Daoy (cell line): ENCODE measurements at places on chromosomes 16 and 17. TPM values are rescaled to one million over a fixed set of nuclear protein-coding genes. Genes with fewer than 3 reads are reported as not detected.
A peak's percentile ranks its signal among the peaks of the same experiment; 100 is the strongest.

CCDC144A gene
- 1.3 TPM in 2 replicates for total RNA-seq

CD300C gene
- 1.2 TPM in 1 of 2 replicates, not detected in the other for total RNA-seq

GCGR gene
- total RNA-seq: not detected in 2 replicates

HOXB13 gene
- 2.5 and 3.2 TPM in 2 replicates for total RNA-seq

DNA sequence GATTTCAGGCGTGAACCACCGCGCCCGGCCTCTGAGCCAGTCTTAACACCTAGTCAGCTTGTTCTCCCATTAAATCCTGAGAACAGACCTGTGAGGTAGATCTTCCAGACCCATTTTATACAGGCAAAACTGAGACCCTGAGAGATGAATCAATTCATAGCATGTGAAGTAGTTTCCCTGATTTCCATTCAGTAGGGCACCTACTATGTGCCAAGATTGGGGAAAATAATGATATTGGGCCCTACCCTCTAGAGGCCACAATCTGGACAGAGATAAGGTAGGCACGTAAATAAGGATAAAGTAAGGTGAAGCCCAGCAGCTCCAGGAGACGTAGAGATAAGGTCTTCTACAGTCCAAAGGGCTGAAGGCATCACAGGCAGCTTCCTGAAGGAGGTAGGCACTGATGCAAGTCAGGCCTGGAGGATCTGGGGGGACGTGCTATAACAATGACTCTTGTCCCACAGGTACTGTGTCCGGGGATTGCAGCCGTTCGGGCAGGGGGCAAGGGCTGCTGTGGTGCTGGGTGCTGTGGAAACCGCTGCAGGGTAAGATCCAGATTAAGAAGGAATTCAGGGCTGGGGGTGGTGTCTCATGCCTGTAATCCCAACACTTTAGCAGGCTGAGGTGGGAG is 5.7 kb downstream of the VMO1 start:
- DNase-seq: no peak

DNA sequence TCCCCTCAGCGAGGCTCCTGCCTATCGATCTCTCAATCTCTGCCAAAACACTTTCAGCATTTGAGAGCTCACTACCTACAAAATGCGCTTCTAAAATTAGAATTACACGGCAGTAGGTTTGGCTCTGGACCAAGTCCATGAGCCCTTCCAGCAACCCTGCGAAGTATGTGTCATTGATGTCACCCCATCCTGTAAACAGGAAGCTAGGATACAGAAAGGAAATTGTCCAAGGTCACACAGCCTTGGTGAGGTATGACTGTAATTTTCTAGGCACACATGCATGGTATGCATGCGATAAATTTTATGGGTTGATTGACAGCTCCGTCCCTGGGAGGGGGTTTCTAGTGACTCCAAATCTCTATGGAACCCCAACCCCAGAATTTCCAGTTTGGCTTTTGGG is 330.3 kb upstream of the CDH5 start:
- peak; percentile 23 for DNase-seq

DNA sequence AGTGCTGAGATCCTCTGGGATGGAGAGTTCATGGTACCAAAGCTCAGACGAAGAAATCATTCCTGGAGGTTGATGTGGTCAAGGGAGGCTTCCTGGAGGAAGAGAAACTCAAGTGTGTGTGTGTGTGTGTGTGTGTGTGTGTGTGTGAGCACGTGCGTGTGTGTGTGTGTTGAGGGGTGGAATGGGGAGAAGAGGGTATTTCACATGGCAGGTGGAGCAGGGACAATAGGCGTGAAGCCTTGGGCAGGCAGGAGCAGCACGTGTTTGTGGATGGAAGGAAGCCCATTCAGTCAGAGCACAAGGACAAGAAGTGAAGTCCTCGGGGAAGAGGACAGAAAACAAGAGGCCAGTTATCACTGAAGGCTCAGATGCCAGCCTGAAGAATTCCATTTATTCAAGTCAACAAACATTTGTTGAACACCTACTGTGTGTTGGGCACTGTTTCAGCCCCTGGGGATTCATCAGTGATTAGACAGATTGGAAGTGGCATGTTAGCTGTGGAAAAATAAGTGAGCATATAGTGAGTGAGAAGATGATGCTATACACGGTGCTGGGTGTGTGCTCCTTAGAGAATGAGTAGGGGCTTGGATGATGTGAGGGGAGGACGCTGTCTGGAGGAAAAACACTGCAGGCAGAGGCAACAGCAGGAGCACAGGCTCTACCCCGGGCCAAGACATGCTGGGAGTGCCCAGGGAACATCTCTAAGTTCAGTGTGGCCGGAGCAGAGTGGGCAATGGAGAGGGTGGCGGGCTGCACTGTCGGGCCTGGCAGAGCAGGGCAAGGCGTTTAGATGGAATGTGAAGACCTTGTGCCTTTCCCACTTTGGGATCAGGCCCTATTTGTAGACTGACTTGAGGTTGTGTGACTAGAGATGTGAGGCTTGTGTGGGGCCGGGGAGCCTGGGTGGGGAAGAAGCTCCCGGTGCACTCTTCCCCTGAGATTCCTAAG is 267.1 kb downstream of the CBLN1 start:
- DNase-seq: no peak

GRCh38 chr17:17538417-17539391 is 42.5 kb upstream of the RASD1 start:
- peak; percentile 35 for DNase-seq

DNA sequence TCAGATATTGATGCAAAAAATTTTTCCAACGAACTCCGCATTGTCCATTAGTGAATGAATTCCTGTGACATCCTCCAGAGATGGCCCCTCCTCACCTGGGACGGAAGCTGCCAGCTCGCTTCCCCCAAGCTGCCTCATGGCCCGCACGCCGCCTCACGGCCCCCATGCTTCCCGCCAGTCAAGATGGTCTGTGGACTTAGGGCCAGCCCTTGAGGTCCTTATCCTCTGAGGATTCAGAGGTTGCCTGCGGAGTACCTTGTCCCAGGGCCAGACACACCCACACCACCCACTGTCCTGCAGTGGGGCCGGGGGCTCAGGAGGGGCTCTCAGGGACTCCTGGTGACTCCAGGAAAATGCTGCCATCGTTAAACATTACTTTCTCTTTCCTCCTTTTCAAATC is 73.6 kb downstream of the SEC14L1 start:
- DNase-seq: no peak

- DNase-seq: no peak
Observed at GRCh38 chr17:13410874-13411273, 190.9 kb downstream of the HS3ST3A1 start.

- no peak for DNase-seq
Observed at GRCh38 chr16:27611340-27611739, 61.4 kb downstream of the KATNIP start.

- DNase-seq: peak; percentile 98
Observed at GRCh38 chr17:77834170-77835115, 124.1 kb upstream of the TNRC6C start.

- DNase-seq: no peak
Observed at GRCh38 chr17:78736526-78737079, 45.5 kb downstream of the CYTH1 start.
